Activated CD4-positive, alpha-beta T cell treated with anti-CD3 and anti-CD28 coated beads, Interleukin-2, amount 50 U/mL, for 48 hours (primary cell): ENCODE measurements at places on chromosomes 11 and 22.

DNA sequence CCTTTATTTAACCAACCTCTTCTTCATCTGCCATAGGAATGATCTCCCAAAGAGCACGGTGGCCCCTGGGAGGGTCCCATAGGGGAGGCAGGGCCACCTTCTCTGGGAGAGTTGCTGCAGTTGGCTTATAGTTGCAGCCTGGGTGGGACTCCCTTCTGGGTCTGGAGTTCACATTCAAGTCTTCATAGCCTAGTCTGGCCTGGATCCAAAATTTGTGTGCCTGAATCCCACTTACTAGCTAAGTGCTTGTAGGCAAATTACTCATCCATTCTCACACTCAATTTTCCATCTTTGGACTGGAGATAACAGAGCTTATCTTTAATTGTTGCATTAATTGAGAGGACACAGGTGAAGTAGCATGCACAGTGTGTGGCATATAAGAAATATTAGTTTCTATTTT lies 163.6 kb downstream of the GRIK4 start:
- no peak for DNase-seq

- DNase-seq = peak; percentile 36
Measured at GRCh38 chr11:134261626-134262488, 8.5 kb downstream of the ACAD8 start.

GRCh38 chr11:126917531-126918204 lies 82.9 kb downstream of the KIRREL3 start:
- peak; percentile 25 for DNase-seq

GRCh38 chr11:16772141-16772512 lies 33.7 kb downstream of the C11orf58 start:
- DNase-seq = no peak

DNA sequence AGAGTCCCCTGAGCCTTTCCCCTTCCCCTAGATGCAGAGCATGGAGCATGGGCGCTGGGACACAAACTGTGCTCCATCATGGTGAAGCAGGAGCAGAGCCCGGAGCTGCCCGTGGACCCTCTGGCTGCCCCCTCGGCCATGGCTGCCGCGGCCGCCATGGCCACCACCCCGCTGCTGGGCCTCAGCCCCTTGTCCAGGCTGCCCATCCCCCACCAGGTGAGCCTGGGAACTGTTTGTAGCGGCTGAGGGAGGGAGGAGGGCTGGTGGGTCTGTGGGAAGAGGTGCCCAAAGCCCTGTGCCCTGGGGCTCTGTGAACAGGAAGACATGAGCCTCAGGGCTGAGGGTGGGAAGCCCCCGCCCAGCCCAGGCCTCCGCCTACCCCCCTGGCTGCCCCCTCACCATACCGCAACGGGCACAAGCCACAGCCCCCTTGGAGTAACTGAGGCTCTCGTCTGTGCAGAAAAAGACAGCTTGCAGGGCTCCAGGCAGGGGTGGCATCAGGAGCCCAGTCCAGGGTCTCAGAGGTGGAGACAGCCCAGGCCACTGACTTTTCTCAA lies 30.4 kb downstream of the CREB3L1 start:
- DNase-seq = no peak

- no peak for DNase-seq
Measured at GRCh38 chr11:93512949-93513667, 30.1 kb downstream of the SMCO4 start.

DNA sequence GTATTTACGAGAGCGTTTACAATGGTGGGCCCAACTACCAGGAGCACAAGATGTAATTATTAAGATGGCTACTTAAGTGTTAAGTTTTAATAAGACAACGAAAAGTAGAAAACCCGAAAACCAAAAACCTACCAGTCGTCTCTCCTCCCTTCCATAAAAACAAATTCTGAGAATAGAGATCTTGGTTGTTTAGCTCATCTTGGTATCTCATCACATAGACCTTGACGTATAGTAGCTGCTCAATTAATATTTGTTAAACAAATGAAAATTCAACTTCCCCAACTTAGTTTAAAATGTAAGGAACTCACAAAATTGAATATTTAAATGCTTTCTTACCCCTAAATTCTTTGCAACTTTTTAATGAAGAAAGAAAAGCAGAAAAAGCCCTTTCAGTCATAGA lies 669 bp downstream of the KDM4D start:
- no peak for DNase-seq

DNA sequence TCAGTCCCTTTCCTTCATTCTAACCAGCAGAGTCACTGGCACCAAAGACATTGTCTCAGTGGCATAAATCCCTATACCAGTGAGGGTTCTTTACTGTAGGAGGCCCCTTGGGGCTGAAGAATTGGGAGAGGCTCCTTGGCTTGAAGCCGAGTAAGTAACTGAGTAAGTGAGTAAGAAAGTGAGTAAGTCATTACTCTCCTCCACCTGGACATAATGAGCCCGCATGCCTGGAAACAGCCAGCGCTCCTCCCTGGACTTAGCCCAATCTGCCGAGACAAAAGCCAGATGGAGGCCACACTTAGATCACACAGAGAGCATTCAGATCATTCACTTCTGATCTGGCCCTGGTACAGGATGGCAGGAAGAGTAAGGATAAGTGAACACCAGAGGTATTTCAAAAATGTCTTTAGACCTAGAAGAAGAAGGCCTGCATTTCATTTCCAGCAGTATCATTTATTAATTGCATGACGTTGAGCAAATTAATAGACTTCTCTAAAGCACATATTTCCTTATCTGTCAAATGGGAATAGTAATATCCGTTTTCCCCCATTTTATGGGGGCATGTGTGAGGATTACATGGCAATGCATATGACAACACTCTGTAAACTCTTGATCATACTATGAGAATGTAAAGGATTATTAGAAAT lies 8.2 kb upstream of the MICAL3 start:
- no peak for DNase-seq

GRCh38 chr22:39638958-39639357 lies 68.4 kb downstream of the CACNA1I start:
- no peak for DNase-seq
